ENCODE measurements at places on chromosomes 3 and 15.

GRCh38 chr3:15876669-15877068 lies 78.9 kb upstream of the ANKRD28 start:
- DNase-seq = no peak

DNA sequence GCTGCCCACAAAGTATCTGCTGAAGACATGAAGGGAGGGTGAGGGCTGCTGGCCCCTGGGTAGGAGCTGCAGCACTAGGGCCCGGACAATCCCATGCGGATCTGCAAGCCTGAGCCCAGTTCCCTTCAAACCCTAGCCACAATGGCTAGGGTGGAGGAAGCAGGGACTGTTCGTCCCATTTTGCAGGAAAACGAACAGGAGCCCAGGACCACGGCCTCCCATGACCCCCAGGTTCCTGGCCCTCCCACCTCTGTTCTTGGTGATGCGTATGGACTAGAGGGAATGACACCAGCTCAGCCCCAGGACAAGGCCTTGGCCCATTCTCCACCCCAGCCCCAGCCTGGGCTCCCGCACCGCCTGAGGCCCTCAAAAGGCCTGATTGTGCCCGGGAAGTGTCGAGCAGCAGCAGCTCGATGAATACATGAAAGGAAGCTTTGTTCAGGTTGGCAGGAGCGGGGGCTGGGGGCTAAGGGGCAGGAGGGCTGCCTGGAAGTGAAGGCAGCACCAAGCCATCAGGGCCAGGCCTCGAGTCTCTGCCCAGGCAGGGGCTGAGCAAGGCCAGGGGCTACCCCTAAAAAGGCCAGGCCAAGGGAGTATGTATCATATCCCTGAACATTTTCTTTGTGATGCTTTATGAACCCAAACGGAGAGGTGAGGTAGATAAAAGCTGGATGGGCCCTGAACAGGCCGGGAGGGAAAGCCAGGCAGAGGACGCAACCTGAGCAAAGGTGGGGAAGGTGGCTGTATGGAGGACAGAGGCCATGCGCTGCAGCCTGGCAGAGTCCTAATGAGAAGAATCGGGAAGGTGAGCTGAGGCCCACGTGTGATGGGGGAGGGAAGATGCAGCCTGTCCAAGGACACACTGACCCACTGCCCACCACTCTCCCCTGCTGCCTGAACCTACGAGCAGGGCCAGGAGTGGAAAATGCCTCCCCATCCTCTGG lies 12.2 kb downstream of the SEMA7A start:
- no peak for DNase-seq

DNA sequence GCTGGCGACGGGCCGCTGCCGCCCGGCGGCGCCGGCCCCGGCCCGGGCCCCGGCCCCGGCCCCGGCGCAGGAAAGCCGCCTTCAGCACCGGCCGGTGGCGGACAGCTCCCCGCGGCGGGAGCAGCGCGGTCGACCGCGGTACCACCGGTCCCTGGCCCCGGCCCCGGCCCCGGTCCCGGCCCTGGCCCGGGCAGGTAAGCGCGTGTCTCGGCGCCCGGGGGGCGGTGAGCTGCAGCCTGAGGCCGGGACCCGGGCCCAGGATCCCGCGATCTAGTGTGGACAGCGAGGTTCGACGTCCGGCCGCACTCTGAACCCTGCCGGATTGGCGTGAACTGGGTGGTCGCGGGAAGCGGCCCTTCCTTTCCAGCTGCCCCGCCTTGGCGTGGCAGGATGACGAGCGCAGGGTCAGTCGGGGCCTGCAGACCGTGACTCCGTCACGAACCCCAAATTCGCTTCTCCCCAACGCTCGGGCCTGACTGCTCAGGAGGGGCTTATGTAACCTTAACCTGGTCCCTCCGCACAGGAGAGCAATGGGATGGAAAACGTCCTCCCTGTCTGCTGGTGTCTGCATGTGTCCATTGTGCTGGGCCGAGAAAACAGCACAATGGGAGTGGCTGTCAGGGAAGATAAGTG lies 472 bp downstream of the BSN start:
- DNase-seq = no peak

DNA sequence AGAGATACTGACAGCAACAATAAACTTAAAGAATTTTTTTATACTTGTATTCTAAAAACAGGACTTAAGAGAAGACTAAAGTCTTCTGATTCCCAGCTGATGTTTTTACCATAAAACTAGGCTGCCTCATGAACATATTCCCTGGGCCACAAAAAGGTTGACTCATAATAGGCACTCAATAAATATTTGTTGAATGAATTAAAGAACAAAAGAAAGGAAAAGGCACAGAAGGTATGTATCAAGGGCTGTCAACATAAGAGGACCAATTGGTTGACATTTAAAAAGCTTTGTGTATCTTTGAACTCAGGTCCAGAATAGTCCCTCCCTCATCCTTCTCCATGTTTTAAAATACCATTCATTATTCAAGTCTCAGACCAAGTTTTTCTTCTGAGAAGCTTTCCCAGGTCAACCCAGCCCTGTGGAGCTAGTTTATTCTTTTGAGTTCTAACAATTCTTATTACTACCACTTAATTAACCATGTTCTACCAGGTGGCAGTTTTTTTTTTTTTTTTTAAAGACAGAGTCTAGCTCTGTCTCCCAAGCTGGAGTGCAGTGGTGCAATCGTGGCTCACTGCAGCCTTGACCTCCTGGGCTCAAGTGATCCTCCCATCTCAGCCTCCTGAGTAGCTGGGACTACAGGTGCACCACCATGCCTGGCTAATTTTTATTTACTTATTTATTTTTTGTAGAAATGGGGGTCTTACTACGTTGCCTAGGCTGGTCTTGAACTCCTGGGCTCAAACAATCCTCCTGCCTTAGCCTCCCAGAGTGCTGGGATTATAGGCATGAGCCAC lies 17.5 kb upstream of the ARHGEF3 start:
- DNase-seq = no peak

- peak; percentile 57 for DNase-seq
Measured at GRCh38 chr15:98609144-98609852, 39.0 kb upstream of the IGF1R start.

DNA sequence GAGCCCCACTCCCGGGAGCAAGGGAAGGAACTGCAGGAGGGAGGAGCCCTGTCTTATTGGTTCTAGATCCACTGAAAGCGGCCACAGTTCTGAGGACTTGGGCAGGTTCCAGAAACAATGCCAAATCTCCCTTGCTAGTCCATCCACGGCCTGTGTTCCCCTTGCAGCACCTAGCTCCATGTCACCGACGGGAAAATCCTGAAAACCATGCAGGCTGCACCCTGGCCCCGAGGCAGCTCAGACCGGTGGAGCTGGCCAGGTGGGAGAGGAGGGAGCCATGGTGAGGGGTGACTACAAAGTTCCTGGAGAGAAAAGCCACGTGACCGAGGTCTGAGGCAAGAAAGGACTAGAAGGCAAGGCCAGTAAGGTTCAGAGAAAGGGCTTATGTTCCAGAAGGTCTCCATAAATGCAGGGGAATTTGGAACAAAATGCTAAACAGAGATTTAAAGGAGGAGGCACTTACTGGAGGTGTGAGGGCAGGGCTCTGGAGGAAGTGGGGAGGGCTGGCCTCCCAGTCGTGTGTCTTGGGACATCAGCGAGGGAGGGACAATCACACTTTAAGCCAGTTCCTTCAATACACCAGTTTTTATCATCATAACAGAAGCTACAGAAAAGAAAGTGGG lies 5.4 kb downstream of the MGLL start:
- no peak for DNase-seq

GRCh38 chr3:11908981-11909698 lies 62.5 kb upstream of the TAMM41 start:
- DNase-seq = no peak

DNA sequence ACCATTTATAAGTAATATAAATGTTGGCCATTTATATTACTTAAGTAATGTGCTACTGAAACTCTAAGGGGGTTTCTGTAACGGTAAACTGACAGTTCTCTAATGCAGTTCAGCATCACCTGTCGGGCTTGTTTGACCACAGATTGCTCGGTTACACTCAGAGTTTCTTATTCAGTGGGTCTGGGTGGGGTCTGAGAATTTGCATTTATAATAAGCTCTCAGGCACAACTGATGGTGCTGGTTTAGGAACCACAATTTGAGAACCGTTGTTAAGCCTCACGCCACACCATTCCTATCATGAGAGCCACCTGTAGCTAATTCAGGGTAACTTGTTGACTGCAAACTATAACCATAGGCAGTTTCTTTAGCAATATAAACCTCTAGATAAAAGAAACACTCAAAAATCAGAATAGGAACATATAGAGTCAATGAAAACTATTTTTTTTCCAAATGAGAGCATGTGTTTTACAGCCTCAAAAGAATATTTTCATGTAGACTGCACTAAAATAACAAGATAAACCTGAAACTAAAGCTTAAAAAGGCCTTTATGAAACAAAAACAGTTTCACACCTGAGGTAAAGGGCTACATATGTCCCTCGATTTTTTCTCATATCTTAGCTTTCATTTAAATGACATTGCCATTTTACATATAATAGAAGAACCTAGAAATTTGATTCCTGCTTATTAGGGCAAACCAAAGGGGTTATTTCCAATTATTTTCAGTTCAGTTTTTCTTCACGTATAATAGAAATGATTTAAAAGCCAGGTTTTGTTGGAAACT lies 604.8 kb downstream of the UNC13C start:
- DNase-seq = no peak

GRCh38 chr15:89332446-89332845 lies 2.2 kb downstream of the POLG start:
- DNase-seq = no peak
